ENCODE measurements at places on chromosomes 16 and 17.

DNA sequence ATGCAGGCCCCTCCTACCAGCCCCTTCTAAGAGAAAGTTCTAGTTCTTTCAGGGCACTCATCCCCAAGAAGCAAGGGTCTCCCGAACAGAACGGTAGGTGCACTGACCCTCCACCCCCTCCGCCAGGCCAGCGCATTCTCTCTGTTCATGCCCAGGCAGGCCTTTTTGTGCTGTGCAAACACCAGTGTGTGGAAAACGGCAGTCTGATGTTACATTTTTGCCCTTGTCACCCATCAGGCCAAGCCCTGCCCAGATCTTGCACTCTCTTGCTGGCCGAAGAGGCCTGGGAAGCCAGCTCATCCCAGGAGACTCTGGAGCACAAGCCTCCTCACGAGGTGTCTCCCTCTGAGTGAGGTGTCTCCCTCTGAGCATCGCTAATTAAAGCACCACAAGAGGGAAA lies 16.1 kb upstream of the MTSS2 start:
- no peak for DNase-seq

- DNase-seq: no peak
Measured at GRCh38 chr17:10789694-10790271, 14.1 kb downstream of the TMEM238L start.

GRCh38 chr17:56982312-56982711 lies 4.4 kb downstream of the SCPEP1 start:
- no peak for DNase-seq

GRCh38 chr16:4692460-4693295 lies 684 bp upstream of the NUDT16L1 start:
- no peak for DNase-seq

GRCh38 chr16:82439678-82440293 lies 187.0 kb upstream of the CDH13 start:
- DNase-seq: no peak

GRCh38 chr17:79695293-79695790 lies 35.4 kb upstream of the ENPP7 start:
- no peak for DNase-seq

DNA sequence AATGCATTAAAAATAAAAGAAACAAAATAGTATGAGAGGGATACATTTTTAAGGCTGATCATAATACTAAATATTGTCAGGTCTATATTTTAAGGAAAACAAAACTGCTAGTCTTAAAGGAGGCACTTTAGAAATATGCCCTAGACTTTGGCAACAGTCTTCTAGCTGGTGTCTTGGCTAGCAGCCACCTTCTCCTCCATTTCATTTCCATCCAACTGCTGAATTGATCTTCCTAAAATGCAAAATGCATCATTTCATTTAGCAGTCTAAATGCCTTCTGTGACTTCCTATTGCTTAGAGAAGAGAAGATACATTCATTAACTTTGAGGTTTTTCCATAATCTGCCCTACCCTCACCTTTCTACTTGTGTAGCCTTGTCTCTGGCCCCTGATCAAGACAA lies 1404.1 kb downstream of the CDH11 start:
- no peak for DNase-seq

GRCh38 chr16:22969567-22969966 lies 155.6 kb downstream of the HS3ST2 start:
- DNase-seq: no peak

- DNase-seq: no peak
Measured at GRCh38 chr17:76270770-76271668, 5.9 kb downstream of the UBALD2 start.

GRCh38 chr16:20002936-20003335 lies 70.8 kb downstream of the GPR139 start:
- no peak for DNase-seq

DNA sequence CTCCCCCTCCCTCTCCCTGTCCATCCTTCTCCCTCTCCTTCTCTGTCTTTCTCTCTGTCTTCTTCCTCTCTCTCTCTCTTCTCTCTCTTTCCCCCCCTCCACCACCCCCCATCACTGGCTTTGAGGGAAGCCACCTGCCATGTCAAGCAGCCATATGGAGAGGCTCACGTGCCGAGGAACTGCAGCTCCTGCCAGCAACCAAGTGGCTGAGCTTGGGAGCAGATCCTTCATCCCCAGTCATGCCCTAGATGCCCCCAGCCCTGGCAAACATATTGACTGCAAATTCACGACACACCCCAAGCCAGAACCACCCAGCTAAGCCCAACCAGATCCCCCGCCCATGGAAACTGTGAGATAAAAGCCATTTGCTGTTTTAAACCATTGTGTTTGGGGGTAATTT lies 40.9 kb upstream of the RBFOX3 start:
- peak; percentile 99 for DNase-seq

DNA sequence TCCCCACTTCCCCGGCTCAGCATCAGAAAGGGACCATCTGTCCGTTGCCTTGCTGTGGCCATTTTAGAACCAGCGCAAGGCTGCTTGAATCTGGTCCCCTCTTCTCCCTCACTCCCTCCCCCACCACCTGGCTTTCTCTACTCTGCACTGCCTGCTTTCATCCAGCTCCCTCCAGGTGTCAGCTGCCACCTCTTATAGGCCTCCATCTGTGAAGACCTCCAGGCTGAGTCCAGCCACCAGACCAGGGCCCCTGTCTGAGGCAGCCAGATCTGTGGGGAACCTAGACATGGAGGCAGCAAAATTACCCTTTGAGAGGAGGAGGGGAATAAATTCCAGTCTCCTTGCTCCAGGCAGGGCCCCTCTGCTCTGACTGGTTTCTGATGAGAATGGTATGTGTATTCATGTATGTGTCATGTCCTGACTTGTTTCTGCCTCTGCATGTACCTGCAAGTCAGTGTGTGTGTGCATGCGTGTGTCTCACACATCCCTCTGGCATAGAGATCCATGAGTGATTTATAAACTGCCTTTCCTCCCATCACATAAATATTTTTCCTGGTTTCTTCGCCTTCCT lies 21.1 kb downstream of the MINK1 start:
- DNase-seq: peak; percentile 76

GRCh38 chr16:48235058-48235555 lies 9.0 kb upstream of the LONP2 start:
- no peak for DNase-seq

- DNase-seq: no peak
Measured at GRCh38 chr17:1212946-1213345, 33.2 kb upstream of the ABR start.

GRCh38 chr16:424623-425081 lies 797 bp upstream of the RAB11FIP3 start:
- DNase-seq: peak; percentile 41

- no peak for DNase-seq
Measured at GRCh38 chr16:72753881-72754280, 294.0 kb downstream of the ZFHX3 start.

DNA sequence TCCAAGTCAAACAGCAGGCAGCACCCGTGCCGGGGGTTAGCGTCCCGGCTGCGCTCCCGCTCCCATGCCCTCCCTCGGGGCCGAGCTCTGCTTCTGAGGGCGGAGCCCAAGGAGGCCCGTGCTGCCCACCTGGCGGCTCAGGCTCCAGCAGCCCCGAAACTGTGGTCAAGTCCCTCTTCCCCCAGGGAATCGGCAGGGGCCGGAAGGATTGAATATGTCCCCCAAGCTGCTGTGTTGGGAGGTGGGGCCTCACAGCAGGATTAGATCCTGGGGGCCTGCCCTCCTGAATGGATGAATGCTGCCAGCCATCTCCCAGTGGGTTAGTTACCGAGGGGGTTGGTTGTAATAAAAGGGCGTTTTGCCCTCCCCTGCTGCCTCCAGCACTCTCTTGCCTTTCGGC lies 33.9 kb downstream of the MAP2K3 start:
- DNase-seq: no peak

DNA sequence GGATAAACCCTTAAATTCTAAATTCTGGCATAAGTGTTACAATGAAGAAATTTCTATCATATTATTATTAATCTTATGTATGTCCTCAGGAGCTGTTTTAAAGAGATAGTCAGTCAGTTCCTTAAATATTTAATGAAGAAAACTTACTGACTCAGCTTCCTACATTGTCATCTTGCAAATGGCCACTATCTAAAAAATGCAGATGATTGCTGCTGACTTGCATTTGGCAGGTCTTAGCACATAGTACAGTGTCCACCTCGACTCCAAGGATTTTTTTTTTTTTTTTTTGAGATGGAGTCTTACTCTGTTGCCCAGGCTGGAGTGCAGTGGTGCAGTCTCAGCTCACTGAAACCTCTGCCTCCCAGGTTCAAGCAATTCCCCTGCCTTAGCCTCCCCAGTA lies 55.1 kb upstream of the CORO6 start:
- DNase-seq: no peak

DNA sequence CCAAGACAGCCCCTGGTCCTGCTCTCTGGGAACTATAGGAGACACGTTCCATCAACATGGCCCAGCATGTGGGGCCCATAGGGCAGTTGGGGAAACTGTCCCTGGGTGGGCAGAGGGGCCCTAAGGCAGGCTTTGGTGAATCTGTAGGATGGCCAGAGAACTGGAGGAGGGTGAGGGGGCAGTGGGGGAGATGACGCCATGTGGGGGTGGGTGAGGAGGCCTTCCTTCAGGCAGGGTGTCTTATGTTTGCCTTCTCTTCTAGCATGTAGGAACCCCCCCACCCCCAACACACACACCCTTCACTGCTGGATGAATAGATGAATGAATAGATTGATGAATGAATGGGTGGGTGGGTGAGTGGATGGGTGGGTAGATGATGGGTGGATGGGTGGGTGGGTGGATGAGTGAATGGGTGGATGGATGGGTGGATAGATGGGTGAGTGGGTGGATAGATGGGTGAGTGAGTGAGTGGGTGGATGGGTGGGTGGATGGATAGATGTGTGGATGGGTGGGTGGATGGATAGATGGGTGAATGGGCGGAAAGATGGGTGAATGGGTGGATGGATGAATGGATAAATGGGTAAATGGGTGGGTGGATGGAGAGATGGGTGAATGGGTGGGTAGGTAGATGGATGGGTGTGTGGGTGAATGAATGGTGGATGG lies 2.5 kb upstream of the CBFA2T3 start:
- DNase-seq: no peak

DNA sequence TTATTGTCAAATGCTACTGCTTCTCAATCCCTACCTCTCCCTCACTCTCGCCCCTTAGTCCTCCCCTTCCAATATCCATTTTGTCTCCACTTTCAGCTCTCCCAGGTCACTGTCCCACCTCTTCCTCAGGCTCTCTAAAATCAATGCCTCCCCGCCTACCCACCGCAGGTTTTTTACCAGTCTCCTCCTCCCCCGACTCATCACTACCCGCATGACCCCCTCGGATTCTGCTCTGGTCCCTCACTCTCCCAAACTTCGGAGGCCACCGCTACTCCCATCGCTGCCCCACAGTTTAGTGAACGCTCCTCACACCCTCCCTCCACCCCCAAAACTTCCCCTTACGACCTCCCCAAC lies 513 bp downstream of the CRLF3 start:
- peak; percentile 55 for DNase-seq

DNA sequence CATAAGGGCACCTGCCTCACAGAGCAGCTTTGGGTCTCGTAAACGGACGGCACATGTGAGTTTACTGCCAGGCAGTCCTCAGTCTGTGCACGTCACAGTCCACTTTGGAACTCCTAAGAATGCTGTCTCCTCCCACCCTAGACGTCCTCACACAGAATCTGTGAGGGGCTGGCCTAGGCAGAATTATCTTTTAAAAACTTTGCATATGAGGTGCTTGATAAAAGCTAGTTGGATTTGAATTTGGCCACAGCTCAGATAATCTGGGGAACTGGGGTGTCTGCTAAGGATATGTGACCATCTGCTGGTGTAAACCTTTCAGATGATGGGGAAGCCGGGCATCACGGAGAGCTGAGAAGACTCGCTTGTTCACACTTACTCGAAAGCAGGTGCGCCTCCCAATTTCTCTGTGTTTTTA lies 64.4 kb downstream of the METRNL start:
- no peak for DNase-seq
